ENCODE measurements at places on chromosomes 3 and 15.

DNA sequence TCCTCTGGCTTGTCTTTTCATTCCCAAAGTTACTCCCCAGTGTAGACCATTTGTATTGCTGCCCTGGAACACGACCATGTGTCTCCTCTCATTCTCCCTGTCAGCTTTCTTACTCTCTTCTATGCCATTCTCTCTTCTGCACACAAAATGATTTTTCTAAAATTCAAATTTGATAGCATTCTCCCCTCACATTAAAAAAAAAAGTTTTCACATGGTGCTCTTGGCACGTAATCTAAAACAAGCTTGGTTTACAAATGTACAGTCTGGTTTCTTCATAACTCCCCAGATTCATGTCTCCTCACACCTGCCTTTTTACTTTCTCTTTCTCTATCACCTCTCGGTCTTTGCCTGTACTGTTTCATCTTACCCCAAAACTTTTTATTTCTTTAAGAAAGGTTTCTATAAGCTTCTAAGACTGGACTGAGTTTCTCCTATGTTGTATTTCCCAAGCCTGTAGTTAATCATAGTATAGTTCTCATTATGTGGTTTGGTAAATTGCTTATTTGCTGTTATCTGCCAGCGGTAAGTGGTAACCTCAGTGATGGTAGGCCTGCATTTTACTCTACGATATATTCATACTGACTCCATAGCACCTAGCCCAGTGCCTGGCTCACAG is 31.2 kb downstream of the BCHE start:
- DNase-seq: no peak

GRCh38 chr3:50480471-50480870 is 23.0 kb downstream of the CACNA2D2 start:
- no peak for DNase-seq

DNA sequence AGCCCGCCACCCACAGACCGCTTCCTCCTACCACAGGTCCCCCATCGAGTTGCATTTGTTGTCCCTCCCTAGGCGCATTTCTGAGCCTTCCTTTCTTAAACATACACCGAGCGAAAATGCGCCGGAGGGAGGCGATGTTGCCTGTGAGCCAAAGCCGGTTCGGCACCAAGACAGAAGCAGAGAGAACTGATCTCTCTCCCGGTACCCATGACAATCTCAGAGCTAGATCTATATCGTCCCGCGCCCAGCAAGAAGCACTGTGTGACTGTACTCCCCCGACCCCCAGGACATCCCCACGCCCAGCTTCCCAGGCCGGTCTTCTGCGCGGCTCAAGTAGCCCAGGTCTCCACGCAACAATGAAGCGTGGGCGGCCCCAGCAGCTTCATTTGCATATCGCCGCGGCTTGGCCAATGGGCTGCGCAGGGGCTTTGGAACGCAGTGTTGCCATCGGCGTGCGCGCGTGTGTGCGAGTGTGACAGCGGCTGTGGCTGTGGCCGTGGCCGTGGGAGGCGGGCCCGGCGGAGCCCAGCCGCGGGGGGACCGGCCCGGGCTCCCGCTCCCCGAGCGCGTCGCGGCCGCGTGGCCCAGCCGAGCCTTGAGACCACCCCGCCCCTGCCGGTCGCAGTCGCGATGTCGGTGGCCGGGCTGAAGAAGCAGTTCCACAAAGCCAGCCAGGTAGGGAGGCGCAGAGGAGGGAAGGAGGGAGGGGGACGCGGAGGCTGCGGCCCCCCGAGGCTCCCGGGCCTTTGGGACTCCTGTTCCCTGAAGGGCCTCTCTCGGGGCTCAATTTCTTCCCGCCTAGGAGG is at the start of gene SH3GL3:
TSS of gene SH3GL3 (plus strand) at position 438 of the 806 bp plus-strand sequence. CDS start at position 631, 193 bp downstream.
- DNase-seq: peak; percentile 76

DNA sequence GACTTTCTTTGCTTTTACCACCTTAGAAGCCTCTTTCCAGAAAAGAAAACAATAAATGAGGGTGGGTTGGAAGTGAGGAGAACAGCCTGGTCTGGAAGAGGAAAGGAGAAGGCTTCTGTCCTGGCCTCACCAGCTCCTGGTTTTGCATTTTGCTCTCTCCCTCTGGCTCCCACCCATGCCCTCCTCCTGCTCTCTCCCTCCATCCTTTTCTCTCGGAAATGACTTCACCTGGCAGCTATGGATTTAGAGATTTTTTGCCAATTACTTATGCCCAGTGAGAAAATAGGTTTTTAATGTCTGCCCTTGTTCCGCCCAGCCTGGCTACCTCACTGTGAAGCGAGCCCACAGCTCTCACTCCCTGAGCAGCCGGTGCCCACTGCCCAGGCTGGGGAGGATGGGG is 77.9 kb upstream of the NTRK3 start:
- no peak for DNase-seq

GRCh38 chr15:44804298-44805046 is 68.1 kb downstream of the TRIM69 start:
- DNase-seq: no peak

GRCh38 chr3:135213822-135214221 is 418.8 kb downstream of the EPHB1 start:
- no peak for DNase-seq

- peak; percentile 77 for DNase-seq
Observed at GRCh38 chr15:94164202-94164807, 67.1 kb upstream of the MCTP2 start.

DNA sequence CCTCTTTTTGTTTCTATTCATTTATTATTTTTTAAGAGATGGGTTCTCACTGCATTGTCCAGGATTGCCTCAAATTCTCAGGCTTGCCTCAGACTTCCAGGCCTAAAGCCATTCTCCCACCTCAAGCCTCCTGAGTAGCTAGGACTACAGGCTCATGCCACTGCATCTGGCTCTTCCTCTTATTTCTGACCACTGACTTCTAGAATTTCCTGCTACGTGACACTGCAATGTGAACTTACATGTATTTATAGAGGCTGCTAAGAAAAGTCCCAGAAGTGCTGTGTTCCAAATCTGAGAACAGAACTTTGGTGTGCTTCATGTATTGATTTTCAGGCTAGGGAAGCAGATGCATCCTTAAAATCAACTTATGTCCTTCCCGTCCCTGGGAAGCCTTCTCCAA is 407.4 kb downstream of the RSL24D1 start:
- no peak for DNase-seq

- DNase-seq: no peak
Observed at GRCh38 chr3:60629816-60630215, 621.4 kb downstream of the FHIT start.

GRCh38 chr3:22101811-22102210 is 350.8 kb upstream of the ZNF385D start:
- DNase-seq: no peak

DNA sequence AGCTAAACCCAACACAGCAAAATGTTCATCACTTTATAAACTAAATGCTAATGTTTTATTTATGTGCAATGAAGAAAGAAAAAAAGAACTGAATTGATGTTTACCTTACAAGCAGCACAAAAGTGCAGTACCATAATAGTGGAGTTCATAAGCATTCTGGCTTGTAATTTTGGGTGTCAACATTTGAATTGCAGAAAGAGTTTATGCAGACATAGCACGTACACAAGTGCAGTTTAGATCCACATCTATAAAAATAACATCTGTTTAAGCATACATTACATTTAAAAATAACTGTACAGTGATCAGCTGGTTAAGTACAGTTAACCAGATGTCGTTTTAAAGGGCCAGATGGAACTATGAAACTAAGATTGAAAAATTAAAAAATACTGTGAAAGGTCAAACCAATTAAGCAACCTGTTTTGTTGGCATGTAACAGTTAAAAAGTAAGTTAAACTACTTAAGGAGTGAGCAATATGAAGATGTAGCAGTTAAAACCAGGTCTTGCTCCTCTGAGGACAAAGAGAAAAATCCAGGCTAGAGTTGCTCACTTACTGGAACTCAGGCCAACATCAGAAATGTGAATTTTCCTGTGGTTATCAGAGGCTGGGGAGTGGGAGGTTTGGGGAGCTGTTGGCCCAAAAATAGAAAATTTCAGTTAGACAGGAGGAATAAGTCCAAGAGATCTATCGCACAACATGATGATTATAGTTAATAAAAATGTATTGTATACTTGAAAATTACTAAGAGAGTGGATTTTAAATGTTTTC is 204.9 kb upstream of the MDFIC2 start:
- DNase-seq: no peak

GRCh38 chr3:139948467-139948866 is 13.5 kb downstream of the CLSTN2 start:
- no peak for DNase-seq

GRCh38 chr3:149630806-149631205 is 27.0 kb downstream of the WWTR1 start:
- no peak for DNase-seq

DNA sequence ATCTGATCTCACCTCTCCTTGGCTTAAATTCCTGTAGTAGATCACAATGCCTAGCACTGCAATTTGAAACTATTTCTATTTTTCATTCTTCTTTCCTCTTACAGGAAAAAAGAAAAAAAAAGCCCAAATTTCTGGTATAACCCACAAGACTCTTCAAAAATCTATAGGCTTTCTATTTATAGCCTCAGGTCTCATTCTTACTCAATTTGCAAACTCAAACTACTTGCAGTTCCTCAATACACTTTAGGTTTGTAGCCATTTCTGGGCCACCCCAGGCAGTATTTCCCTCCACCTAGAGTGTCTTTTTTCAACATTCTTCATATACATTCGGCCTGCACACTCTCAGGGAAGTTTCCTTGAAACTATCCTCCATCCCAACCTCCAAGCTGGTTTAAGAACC is 169.0 kb downstream of the TBC1D5 start:
- no peak for DNase-seq

DNA sequence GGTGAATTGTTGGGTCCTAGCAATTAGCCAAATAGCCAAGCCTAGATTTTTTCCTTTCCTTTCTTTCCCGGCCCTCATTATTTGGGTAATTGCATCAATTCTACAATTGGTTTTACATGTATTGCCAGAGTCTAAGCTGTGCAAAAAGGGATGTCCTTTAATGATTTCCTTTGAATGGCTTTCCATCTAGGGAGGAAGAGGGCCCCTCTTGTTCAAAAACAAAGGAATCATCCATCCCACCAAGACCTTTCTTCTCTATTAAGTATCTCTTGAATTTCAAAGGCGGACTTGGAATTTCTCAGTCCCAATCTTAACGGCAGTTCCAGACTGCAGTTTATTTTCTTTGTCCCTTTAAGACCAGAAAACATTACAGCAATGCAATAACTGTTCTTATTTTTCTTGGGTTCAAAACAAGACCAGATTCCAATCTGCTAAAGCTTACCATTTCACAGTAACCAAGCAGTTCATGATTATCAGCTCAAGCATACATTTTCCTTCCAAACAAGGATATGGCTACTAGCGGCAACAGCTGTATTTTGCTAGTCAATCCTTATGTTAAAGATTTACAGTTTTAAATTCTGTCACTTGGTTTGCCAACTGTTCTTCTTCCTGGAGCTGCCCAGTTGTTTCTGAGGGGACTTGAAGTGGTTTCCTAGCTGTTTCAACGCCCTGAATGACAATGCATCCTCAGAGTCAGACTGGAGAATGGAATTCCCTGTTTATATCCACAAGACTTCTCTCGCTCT is 91.4 kb upstream of the LRIG1 start:
- no peak for DNase-seq

DNA sequence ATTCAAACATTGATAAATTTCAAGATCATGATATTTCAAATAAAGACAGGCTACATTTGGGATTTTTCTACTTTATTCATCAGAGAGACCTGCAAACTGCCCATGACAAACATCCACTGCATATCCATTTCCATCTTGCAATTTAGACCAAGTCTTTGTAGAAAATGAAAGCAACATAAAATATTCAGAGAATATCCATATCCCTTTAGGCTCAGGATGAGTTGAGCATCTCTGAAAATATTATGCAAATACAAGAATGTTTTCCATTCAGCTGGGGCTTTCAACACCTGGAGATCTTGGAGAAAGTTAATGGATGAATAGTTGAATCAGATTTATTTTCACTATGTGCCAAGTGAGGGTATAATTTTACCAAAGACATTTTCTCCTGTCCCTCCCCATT is 103.4 kb downstream of the TUSC7 start:
- DNase-seq: no peak

DNA sequence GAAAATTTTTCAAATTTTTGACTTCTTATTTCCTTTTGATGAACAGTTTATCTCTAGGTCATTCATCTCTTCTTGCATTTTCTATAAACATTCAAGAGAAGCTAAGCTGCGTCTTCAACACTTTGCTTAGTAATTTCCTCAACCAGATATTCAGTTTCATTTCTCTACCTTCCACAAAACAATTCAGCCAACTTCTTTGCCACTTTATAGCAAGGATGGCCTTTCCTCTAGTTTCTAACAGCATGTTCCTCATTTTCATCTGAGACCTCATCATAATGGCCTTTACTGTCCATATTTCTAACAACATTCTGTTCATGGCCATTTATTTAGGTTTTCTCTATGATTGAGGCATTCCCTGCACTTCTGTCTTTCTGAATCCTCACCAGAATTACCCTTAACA is 90.0 kb downstream of the ARIH1 start:
- no peak for DNase-seq

DNA sequence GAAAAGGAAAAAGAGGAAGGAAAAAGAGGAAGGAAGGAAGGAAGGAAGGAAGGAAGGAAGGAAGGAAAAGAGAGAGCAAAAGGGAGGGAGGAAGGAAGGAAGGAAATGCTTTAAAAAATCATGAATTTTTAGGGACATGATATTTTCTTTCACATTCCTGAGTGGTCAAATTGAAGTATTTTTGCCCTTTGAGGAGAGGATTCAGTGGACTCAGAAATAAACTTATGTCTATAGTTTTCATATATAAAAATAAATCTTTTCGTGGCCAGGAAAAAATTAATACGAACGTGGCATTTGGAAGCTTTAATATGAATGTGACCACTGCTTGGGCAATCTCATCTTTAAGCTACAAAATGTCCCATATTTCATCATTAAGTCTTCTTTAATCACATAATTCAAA is 183.0 kb upstream of the TMCO5A start:
- no peak for DNase-seq

GRCh38 chr3:135447483-135447882 is 518.0 kb upstream of the PPP2R3A start:
- DNase-seq: no peak

- DNase-seq: no peak
Observed at GRCh38 chr3:194283221-194284006, 67.7 kb downstream of the CPN2 start.

GRCh38 chr15:99090011-99090699 is 14.7 kb upstream of the SYNM start:
- no peak for DNase-seq

GRCh38 chr3:113213896-113214587 is 2.7 kb downstream of the BOC start:
- no peak for DNase-seq

DNA sequence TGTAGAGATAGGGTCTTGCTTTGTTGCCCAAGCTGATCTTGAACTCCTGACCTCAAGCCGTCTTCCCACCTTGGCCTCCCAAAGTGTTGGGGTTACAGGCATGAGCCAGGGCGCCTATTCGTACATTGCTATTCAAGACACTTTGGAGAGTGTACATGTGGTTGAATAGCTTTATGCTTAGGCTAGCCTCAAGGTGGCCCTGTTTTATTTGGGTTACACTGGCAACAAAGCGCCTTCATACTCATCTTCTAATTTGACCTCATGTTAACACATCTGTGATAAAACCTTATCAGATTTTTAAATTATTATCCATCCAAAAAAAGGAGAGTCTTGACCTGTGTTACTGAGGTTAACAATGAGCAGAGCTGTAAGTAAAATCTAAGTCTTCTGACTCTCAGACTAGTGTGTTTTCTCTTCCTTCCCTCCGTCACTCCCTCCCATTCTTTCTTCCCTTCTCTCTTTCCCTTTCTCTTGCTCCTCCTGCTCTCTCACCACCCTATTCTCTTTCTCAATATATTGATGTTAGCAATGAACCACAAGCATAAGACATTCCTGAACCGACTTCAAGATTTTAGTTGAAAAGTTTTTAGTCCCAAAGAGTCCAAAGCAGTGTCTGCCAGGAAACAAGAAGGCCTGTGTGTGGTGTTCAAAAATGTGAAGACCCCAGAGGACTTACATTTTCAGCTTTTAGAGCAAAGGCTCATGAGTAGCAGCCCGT is 603.7 kb upstream of the CFAP20DC start:
- DNase-seq: no peak
